ENCODE measurements at places on chromosomes 3 and 15.

GRCh38 chr3:159273608-159274007 is 471.8 kb downstream of the MFSD1 start:
- DNase-seq, result no peak

- DNase-seq, result no peak
Observed at GRCh38 chr3:89522155-89522554, 414.7 kb downstream of the EPHA3 start.

DNA sequence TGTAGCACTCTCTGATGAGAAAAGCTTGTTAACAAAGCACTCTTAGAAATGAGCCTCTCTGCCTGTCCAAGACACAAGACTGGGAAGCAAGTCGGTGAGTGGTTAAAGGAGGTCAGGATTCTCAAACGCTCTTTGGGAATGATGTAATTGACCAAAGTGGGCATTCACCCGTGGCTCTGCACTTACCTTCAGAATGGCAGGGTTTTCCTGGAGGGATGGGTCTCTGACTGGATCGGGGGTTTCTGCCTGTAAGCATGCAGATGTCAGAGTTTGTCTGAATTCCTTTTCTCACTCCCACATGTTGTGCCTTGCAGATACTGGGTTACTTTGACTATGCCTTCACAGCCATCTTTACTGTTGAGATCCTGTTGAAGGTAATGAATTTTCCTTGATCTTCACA is 106.3 kb downstream of the CHDH start:
- DNase-seq, result no peak

DNA sequence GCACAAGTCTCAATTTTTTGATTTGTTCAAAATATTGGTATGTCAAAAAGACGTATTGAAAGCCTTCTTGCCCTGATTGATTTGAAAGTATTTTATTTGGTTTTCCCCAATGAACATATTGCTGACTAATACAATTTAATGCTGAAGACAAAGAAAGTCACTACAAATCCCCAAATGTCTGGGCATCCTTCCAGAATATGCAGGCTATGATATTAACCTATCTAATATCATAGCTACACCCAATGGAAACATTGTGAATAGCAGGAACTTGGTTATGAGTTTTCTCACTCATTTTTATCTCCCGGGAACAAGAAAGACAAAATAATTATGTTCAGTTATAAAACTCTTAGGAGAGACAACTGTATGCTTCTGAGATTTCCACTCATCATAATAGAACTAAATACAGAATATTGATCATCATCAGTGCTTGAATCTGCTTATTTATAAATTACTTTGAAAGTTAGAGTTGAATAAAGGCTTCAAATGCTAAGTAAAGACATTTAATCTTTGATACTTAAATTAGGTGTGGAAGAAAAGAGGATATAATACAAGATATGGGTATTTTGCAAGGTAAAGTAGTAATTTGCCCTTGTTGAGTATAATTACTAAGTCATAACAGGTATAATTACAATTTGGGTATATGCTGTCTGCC is 483.9 kb downstream of the RBMS3 start:
- no peak for DNase-seq

- DNase-seq, result no peak
Observed at GRCh38 chr15:88385078-88385700, 82.0 kb downstream of the MRPL46 start.

DNA sequence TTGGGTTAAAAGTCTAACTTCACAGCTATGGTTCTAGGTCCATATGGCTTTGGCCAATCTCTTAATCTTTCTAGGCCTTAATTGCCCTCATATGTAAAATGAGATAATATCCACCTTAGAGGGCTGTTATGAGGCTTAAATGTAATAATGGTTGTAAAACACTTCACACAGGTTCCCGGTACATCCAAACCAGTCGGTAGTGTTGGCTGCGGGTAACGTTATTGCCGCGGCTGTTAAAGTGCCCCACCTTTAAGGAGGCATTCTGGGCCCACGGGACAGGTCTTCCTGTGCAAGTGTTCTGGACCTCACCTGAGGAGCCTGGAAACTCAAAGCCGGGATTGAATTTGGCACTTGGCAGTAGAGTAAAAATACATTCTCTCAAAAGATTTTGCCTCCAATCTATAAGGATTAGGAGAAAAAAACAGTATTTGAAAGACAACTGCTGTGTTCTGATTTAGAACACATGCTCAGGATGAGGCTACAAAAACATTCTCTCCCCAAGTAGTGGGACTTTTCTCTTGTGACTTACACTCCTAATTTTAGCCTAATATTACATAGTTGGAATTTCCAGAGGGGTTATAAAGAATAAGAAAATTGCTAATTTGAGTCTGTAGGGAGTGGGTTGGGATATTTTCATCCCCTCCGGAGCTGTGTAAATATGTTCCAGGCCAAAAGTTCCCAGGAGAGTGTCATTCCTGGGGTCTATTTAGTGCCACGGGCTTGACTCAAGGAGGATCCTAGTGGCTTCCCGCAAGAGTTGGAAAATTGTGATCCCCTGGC is 44.9 kb upstream of the TSEN2 start:
- DNase-seq, result no peak

DNA sequence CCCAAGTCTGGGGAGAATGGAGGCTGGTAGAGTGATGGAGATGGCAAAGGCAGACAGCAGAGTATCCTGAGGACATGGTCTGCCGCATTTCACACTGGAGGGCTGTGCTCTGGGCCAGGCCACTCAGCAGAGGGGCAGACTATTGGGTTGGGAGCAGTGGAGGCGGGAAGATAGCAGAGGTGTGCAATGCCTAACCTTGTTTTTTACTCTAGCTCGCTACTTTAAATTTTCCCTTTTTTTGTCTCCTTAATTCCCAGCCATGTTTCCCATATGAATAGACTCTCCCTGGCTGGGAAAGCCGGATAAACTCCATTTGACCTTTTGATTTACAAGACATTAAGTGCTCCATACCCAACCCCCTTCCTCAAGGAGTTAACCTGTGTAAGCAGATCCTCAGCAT is 33.5 kb upstream of the ST6GAL1 start:
- DNase-seq, result no peak

GRCh38 chr3:41768363-41768762 is 193.5 kb downstream of the ULK4 start:
- no peak for DNase-seq

DNA sequence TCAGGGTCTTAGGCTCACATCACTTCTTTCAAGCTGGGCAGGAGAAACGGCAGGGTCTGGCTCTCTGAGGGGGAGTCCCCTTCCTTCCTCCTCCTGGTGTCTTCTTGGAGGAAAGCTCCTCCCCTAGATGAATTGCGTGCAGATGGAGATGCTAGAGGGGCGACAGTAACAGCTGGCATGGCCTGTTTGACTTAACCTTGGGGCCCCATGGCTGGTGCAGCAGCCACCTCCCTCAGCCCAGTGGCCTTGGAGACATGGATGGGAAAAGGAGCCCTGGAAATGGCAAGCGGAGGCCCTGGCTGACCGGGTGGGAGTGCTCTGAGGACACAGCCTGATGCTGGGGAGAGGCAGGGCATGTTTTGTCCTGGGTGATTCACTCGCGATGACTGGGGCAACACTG is 20.2 kb downstream of the PAK6 start:
- DNase-seq, result no peak

DNA sequence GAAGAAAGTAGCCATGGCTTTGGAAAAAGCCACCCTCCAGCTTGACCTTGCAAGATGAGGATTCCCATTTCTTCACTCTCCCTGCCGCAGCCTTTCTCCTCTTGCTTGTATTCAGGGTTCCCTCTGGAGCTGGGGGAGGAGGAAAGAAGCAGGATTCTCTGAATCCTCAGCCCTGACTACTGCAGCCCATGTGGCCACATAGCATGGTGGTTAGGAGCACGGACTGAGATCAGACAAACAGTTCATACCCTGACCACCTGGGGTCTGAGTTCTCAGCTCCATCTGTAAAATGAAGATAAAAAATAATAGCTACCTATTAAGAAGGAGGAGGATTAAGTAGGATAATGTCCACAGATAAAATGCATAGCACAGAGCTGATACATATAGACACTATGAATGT is 72.3 kb downstream of the NMD3 start:
- DNase-seq, result no peak

GRCh38 chr3:72390841-72391240 is 457.4 kb downstream of the SHQ1 start:
- DNase-seq, result no peak

GRCh38 chr15:62494197-62494596 is 329.1 kb upstream of the C2CD4B start:
- DNase-seq, result no peak

DNA sequence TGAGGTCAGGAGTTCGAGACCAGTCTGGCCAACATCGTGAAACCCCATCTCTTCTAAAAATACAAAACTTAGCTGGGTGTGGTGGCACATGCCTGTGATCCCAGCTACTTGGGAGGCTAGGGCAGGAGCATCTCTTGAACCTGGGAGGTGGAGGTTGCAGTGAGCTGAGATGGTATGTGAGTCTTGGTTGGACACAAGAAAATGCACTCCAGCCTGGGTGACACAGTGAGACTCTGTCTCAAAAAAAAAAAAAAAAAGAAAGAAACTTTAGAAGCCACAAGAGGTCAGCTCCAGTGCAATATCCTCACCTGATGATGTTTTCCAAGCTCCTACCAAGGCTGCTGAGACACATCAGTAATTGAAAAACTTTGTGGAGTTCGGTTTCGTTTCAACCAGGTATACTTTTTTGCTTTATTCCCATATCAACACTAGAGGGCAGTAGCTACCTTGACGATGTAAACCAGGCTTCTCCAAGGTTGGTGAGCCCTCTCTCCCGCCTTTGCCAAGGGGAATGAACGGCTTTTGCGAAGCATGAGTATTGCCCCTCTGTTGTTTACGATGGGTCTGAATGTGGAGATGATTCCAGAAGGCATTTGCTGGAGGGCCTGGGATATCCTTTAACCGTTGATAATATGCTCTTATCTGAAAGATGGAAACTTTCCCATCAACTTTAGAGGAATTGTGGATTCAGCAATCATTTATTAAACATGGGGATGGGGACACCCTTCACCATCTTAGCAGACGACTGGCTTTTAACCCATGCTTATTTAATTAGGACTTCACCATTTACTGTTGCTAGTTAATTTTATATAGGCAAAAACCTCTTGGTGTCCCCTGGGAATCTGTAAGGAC is 202.8 kb downstream of the SV2B start:
- DNase-seq, result no peak

DNA sequence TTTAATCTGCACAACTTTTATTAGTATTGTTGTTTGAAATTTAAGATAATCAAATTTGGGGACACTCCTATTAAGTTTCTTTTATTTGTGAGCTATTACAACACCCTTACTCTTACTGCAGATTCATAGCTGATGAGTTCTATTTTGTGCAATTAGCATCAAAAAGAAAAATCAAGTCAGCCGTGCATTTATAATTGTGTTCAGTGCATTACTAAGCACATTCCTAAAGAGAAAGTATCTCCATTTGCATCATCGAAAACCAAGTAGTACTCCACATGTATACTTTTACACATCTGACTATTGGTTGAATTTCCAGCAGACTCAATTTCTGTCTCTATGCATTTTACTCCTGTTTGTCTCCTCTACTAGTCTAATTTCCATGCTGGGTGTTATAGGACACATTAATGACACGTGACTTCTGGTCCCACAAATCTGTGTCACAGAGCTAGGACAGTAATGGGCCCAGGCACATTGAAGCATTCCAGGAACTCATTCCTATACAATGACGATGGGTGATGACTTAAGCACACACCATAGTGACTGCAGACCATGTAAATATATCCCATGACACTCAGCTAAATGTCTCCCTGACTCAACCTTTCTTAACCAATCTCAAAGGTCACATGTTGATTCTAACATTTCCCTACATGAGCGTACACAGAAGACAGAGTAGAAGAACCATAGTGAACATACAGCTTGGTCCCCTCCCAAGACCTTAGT is 477.5 kb downstream of the LPP start:
- no peak for DNase-seq

DNA sequence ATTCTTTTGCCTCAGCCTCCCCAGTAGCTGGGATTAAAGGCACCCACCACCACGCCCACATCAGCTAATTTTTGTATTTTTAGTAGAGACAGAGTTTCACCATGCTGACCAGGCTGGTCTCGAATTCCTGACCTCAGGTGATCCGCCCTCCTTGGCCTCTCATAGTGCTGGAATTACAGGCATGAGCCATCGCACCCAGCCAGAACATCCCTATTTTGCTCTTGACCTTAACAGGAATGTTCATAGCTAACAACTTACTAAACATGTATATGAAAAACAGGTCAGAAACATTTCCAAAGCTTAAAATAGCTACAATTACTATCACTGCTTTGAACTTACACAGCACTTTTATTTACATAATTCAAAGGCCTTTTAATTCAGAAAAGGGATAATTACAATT is 33.7 kb downstream of the UQCC5 start:
- no peak for DNase-seq

Data from stimulated activated CD8-positive, alpha-beta memory T cell treated with anti-CD3 and anti-CD28 coated beads, Interleukin-15, amount 100 ng/mL, for 4 hours (primary cell).